ENCODE measurements at places on chromosomes 7 and 10.
A peak's percentile ranks its signal among the peaks of the same experiment; 100 is the strongest.

- peak; percentile 19 for DNase-seq
Observed at GRCh38 chr7:72405418-72405817, 6.7 kb downstream of the CALN1 start.

GRCh38 chr10:29838539-29838938 lies 203.8 kb upstream of the SVIL start:
- DNase-seq, result no peak

GRCh38 chr7:139722604-139723003 lies 55.2 kb downstream of the HIPK2 start:
- no peak for DNase-seq

- no peak for DNase-seq
Observed at GRCh38 chr7:70805360-70805759, 326.6 kb upstream of the GALNT17 start.

DNA sequence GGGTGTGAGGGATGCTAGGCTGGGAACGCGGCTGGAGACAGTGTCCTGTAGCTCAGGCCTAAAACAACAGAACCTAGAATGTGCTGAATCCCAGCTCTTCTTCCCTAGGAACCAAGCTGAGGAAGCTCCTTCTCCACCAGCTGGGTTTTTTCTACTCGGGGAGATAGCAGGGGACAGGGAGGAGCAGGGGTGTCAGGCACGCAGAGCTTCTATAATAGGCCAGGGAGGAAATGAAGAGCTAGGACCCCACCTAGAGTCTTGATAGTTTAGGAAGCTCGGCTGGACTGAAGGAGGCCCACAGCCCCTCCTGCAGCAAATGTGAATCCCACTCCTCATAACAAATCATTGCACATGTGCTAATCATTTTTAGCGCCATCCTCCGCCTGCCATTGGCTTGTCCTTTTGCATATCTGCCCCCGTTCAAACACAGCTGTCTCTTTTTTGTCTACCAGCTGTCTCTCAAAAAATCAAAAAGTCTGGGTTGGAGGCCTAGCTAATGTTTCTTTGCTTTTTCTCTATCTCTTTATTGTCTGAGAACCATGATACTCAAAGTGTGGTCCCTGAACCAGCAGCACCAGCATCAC lies 24.1 kb upstream of the FAM180A start:
- DNase-seq, result no peak

- DNase-seq, result no peak
Observed at GRCh38 chr7:135428879-135429278, 81.0 kb downstream of the CNOT4 start.

DNA sequence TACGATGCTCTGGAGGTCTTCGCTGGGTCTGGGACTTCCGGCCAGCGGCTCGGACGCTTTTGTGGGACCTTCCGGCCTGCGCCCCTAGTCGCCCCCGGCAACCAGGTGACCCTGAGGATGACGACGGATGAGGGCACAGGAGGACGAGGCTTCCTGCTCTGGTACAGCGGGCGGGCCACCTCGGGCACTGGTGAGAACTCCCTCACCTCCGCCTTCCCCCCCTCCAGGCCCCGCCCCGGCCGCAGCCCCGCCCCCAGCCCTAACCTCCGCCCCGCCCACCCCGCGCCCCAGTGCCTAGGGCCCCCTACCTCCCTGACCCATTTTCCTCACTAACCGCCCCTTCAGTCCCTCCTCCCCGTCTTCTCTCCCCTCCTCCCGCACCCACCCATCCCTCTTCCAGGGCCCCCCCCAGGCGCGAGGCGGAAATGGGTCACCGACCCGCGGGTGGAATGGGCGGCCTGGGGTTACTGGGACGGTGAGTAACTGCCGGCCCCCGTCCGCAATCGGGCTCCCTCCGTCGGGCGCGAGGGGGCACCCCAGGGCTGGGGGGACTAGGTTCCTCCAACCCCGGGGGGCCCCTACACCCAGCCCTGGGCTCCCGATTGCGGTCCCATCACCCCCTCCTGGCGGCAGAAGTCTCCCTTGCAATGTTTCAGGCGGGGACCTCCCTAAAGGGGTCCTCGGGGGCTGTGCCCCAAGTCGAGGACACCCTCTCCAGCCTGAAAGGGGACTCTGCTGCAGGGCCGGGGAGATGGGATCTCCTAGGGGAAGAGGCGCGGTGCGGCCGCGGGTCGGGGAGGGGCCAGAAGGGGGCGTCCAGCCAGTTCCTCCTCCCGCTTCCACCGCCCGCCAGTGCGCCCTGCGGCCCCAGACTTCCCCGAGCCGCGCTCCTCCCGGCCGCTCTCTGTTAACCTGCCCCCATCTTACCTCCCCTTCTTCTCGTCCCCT lies 2.1 kb downstream of the PCOLCE start:
- DNase-seq, result peak; percentile 75

DNA sequence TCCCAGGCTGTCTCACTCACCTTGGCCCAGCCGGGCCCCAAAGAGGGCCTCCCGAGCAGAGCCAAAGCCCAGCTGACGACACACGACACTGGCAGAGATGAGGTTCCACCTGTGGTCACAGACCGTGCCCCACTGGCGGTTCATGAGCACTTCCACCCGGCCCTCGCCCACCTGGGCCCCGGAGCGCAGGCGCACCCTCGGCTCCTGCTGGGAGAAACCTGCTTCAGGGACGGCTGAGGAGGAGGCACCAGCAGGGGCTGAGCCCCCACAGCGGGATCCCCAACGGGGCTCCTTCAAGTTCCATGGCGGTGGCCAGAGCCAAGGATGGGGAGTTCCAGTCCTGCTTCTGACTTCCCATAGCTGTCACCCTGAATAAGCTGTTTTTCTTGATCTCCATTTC lies 10.0 kb downstream of the LOXL4 start:
- no peak for DNase-seq

GRCh38 chr10:104138131-104138530 lies 16.2 kb downstream of the SFR1 start:
- DNase-seq, result no peak

DNA sequence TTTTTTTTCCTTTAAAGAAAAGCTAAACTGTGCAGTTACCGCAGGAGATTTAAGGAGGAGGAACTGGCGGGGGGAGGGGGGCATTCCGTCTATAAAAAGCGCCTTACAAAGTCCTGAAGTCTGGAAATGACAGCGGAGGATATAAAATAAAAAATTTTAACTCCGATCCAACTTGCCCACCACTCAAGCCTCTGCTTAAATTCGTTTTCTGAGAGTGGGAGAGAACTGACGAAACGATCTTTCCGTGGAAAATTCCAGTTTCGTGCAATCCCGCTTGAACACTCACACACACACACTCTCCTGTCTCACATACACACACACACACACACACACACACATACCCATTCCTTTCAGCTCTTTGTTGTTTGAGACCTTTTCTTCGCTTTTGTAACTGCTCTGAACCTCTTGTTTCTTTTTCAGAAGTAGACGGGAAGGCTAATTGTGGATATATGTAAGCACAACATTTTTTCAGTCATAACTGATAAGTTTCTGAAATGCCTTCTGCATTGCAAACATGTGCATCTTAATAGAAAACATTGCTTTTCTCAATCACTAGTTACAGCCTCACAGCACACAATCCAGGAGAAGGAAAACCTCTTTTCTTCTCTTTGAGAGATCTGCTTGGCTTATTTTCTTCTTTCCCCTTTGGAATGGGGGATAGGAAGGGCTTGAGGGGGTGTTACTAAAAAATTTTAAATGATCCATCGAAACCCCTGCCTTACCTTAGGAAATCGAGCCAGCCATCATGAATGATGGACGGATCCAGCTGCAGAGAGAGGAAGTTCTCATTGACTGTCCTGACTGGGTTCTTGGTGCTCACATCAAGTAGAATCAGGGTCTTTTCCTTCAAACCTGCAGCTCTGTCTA lies 628 bp downstream of the HPSE2 start:
- no peak for DNase-seq

DNA sequence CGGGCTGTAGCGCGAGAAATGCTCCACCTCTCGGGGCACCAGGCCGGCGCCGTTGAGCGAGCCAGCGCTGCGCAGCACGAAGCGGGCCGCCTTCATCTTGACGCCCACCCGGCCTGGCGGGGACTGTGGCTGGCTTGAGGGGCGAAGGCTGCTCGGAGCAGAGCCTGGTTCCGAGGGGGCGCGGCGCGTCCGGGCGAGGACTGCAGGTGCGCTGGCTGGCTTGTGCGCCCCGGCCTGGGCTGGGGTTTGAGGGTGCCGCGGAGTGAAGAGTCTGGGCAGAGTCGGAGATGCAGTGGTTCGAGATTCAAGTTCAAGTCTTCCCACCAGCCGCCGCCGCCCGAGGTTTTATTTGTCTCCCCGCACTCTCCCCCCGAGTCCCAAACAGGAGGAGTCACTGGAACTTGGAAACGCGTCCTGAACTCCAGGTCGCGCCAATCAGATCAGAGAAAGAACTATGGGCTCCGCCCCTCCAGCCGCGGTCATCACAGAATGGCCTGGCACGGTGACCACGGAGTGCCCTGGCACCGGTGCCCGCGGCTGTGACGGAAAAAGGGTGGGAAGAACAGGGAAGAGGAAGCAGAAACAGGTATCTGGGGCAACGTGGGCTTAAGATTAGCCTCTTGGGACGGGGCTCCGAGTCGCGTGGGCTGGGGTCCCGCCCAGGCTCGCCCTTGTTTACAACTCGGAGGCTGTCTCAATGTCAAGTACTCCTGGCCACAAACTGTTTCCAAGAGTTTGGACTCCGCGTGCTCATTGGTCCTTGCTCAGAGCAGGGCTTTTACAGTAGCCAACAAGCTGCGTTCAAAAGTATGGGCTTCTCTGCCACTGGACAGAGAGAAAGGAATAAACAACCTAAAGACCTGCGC lies at the start of gene PDK4:
Gene PDK4, minus strand, starts transcription at position 319 of the 866 bp plus-strand sequence. Its CDS starts 223 bp downstream, at position 96.
- DNase-seq, result peak; percentile 3

DNA sequence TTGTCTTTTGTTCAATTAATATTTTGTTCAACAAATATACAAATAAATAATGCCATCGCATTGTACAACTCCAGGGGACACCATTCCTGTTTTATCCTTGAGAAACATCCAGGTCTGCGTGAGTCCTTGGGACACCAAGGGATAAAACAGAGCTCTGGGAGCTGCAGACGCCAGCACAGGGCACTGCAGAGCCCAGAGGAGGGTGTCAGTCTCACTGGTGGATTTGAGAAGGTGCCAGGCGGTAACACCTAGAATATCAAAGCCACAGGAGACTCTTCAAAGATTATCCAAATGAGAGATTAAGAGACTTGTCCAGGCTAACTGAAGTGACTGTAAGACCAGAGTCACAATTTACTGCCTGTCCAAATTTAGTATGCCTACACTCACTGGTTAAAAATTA lies 55.3 kb downstream of the TEX36 start:
- no peak for DNase-seq

GRCh38 chr7:47497367-47498096 lies 84.4 kb downstream of the TNS3 start:
- DNase-seq, result no peak

- DNase-seq, result no peak
Observed at GRCh38 chr7:105978974-105979373, 15.9 kb downstream of the CDHR3 start.

DNA sequence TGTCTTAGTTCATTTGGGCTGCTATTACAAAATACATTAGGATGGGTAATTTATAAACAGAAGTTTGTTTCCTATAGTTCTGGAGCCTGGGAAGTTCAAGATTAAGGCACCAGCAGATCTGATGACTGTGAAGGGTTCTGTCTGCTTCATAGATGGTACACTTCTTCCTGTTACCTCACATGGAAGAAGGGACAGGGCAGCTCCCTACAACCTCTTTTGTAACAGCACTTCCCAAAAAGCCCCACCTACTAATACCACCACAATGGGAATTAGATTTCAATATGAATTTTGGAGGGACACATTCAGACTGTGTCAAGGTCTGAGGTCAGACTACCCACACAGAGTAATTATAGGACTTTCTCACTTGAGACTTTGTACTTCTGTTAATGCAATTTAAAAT lies 260.3 kb downstream of the ARHGAP12 start:
- DNase-seq, result no peak

DNA sequence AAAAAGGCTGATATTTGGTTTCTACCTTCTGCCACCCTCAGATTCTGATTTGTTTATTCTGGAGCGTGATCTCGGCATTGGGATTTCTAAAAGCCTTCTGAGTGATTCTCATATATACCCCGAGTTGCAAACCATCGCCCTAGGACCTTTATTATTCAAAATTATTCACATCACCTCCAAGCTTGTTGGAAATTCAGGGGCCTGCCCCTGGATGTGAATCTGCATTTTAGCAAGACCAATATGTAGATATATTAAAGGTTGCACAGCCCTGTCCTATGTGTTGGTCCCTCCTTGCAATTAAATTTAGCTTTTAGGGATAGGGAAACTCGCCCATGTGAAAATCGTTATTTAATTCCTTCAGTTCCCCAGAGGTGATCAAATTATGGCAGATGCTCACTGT lies 9.0 kb upstream of the CHN2 start:
- DNase-seq, result no peak

DNA sequence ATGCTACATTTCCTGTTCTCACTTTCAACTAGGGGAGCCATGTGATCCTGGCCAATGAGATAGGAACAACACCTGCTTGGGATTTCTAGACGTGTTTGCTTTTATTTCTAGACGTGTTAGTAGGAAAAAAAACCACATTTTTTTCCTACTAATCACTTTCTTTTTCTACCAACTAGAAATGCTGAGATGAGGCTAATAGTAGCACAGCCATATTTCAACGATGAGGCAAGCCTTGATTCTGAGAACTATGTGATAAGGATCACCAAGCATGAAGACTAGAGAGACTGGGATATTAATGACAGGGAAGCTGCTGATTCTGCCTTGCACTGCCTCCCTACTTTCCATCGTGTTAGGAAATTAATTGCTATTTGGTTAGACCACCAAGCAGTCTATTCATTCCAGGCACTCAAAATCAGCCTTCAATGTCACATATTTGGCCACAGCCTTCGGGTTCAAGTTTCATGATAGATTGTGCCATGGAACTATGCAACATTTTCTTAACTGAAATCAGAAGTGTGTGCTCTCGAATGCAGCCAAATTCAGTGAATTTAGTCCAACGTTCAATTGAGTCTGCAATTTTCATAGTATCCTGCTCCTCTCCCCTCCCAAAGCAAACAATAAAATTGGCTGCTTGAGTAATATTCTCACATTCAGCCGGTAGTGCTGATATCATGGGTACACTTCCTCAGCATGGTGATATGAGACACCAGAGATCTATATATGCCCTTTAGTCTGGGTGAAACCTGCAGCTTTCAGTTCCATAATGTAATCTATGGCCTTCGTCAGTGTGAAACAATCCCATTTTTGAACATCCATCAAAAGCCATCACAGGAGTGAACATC lies 98.1 kb downstream of the GPR37 start:
- DNase-seq, result no peak

DNA sequence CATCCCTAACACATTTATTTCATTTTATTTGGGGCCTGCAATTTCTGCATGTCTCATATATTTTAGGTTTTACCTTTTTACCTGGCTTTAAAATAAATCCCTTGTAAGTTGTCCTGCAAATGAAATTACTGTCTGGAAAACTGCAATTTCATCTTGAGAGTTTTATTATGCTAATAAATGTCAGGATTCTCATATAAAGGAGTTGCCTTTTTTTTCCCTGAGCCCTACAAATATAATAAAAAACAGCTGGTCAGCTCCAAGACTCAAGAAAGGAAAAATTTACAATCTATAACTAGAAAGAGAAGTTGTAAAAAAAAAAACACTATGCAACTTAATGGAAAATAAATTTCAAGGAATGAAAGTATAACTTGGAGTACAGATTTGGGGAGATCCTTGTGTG lies 108.7 kb downstream of the SH2D4B start:
- DNase-seq, result no peak

GRCh38 chr7:40850017-40850416 lies 715.2 kb downstream of the SUGCT start:
- no peak for DNase-seq

GRCh38 chr10:77545585-77545984 lies 92.0 kb downstream of the KCNMA1 start:
- no peak for DNase-seq
